Caudate nucleus (tissue), 63 donors: ENCODE measurements at places on chromosomes 6 and 20.

DNA sequence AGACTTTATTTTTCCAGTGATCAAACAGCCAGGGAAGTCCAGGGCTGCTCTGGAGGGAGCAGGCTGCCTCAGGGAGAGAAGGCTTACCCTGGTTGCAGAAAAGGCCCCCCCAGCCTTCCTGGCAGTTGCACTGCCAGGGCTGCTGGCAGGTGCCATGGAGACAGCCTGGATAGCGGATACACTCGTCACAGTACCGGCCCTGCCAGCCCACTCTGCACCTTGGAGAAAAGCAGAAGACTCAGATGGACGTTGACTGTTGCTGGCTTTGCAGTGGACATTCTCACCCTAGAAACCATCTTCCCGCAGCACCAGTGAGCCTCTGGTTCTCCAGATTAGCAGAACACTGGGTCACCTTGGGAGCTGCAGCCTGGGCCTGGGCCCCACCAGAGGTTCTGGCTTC lies 5.4 kb downstream of the DLL1 start:
- no peak for DNase-seq

- no peak for DNase-seq
Measured at GRCh38 chr6:14729129-14729871, 516.6 kb upstream of the JARID2 start.

GRCh38 chr6:169589293-169589692 lies 112.5 kb downstream of the WDR27 start:
- no peak for DNase-seq

- DNase-seq: no peak
Measured at GRCh38 chr6:163712981-163713380, 298.5 kb downstream of the QKI start.

DNA sequence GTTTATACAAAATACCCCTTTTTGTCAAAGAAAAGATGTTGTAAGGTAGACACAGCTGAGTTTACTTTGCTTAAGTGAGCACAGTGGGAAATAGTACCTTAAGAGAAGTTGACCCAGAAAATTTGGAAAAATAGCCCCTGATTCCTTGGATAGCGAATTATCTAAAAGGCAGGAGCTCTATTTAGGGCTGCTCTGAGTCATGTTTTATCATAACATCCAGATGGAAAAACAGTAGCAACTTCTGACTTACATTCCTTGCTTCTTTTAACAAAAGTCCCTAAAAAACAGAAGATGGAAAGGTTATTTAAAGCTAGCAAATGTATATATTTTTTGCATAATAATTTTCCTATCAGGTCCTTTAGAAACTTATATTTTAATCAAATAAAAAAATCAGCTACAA lies 59.0 kb downstream of the THEMIS start:
- DNase-seq: no peak

- DNase-seq: no peak
Measured at GRCh38 chr20:61185181-61185580, 66.9 kb upstream of the CDH4 start.

- no peak for DNase-seq
Measured at GRCh38 chr6:168177103-168177891, 98.3 kb upstream of the FRMD1 start.

- DNase-seq: no peak
Measured at GRCh38 chr20:54090230-54091119, 20.1 kb upstream of the BCAS1 start.

GRCh38 chr6:19789100-19789803 lies 47.9 kb upstream of the ID4 start:
- DNase-seq: no peak

DNA sequence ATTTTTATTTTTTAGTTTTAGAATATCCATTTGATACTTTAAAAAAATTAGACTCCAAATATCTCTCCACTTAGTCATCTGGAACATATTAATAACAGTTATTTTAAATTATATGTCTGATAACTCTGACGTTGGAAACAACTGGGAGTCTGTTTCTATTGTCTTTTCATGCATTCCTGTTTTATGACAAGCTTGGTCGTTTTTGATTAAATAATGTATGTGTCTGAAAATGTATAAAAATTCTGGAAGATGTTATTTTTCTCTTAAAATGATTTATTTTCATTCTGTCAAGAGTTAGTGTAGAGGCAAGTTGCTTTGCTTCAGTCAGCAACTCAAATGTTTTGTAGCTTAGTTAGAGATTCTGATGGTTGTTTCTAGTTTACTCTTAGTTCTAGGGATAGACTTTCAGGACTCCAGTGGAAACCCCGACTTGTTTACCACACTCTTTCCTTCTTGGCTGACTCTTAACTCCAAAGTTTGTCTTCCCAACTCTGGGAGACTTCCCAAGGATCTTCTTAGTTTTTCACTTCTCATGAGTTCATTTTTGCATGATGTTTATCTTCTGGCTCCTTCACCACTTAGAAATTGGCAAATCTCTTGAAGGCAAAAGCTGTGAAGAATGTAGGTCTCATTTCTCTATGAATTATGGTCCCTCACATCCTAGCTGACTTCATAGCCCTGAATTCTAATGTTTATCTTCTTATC lies 190.9 kb downstream of the LAMA2 start:
- DNase-seq: no peak

GRCh38 chr20:54680872-54681619 lies 205.7 kb downstream of the DOK5 start:
- no peak for DNase-seq

GRCh38 chr6:78593898-78594667 lies 273.3 kb upstream of the IRAK1BP1 start:
- DNase-seq: no peak

DNA sequence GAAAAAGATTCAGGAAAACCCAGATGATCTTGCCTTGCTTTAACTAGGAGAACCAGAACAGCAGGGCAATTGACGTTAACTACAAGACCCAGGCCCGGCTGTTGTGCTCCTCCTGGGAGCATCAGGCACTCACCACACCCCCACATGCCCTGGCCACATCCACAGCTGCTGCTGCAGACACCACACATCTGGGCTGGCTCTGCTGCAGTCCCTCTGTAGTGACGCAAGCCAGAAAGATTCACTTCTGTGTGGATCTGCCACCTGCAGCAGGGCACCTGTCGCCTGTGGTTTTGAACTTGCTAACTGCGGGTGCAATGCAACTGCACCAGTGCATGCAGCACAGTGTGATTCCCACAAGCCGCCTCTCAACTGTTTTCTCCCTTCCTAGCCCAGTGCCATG lies 228.8 kb downstream of the SYNDIG1 start:
- no peak for DNase-seq

DNA sequence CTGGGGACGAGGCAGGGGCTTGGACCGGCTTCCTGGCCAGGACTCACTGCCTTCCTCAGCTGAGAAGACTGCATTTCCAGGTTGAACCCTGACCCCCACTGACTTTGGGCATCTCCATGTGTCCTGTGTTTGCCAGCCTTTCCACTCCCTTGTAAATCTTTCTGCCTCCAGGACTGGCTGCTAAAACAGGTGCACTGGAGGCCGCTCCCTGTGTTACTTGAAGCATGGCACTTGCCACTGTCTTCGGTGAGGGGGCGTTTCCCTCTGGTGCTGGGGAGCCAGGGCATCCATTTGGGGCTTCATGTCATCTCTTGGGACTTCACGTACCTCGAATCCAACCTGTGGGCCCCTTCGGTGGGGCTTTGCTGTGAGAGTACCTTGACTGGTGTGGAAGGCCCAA lies 6.7 kb upstream of the RBM38 start:
- no peak for DNase-seq

DNA sequence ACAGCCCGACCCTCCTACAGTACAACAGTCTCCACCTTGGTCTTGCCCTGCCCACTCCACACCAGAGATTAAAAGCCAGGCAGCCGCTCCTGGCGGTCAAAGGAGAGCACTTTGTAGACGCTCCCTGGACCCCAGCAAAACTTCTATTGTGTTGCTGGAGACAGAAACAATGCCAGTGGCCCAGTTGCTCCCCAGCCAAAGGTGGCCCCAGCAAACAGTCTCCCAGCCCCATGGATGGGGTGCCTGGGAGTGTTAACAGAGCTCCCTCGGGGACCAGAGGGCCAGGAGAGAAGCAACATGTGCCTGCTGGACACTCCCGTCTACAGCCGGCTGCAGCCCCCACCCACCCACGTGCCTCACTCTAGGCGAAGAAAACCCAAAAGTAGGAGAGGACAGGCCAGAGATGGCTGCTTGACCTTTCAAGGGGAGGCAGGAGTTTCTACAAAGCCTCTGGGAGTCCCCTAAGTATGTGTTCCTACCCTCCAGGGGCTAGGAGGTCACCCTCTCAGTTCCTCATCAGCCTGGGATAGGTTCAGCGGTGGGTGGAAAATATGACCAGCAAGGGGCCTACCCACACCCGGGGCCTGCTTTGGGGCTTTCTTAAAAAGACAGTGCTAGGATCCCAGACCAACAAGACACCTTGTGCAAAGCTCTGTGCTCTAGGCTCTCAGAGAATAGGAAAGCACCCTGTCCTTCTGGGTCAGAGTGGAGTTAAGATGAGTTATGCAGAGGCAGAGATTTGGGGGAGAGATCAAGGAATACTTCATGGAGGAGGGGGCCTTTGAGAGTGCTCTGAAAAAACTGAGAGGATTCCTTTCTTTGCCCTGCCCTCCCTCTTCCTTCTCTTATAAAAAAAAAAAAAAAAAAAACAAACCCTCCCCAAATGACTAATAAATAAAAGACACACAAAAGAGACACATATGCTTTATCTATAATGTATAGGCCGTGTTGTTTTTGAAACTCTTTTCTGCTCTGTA lies 19.0 kb upstream of the PREX1 start:
- peak; percentile 9 for DNase-seq

- DNase-seq: peak; percentile 5
Measured at GRCh38 chr20:46681032-46681854, 8.0 kb downstream of the TP53RK start.
